ENCODE measurements at places on chromosomes 7 and 10.

DNA sequence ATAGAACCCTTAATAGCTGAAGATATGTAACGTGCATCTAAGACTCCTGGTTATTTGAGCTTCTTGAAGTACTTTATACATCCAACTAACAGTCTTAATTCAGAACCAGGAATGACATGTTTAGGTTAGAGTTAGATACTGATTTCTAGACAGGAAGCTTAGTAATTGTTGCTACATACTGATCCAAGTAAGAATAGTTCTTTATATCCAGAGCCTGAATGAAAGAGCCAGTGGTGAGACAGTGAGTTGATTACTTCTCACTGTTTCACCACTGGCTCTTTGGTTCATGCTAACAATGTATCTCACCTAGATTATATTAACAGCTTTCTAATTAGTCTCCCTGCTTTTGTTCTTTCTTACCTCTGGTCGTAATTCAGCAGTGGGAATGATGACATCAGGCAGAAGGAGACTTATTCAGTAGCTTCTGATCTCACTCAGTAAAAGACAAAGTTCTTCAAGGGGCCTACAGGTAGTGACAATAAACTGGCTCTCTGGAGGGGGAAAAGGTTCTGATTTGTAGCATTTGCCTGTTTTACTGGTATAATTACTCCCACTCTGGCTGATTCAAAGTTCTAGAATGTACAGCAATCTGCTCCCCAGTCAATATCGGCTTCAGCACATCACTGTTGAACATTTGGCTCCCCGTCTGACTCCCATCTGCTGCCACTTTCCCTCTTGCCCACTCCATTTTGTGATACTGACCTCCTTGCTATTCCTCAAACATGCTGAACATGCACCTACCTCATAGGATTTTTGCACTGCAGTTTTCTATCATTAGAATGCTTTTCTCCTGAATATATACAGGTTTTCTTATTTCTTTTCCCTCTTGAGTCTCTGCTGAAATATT, 29.1 kb downstream of the MCU start:
- no peak for DNase-seq

DNA sequence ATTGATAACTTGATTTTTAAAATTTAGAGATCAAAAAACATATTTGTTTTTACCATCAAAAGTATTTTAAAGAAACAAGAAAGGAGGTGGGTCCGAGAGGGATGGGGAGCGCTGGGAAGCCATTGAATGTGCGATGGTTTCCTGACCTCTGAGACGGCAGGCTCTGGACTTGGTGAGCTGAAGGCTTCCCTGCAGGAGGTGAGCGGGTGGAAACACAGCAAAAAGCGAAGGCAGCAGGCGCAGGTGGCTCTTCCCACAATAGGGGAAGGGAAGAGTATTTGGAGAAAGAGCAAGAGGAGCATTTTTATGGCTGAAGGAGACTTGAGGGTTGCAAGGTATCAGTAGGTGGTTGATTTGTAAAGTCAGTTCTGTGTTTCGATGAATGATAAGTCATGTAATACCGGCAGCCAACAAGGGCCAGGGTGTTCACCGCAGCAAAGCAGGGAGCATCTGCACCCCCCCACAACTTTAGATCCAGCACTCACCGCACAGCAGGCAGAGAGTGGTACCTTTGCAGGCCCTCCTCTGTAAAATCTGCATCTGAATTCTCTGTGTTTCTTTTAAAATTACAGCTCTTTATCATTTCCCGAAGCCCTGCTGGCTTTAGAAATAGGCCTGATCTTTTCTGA, 10.5 kb downstream of the C10orf53 start:
- no peak for DNase-seq

DNA sequence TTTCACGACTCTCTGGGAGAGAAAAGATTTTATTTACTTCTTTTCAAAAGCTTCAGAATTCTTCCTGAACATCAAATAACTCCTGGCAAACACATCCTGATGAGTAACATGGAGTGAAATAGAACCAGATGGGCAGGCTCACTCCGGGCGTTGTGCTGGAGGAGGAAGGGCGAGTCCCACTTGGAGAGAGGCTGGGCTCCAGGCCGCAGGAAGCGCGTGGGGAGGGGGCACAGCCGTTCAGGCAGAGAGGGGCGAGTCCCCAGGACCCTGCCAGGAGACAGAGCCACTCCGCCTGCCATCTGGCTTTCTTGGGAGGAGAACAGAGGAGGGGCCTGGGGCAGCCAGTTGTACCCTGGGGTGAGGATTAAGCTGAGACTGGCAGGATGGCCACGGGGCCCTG, 265.9 kb upstream of the ZMIZ1 start:
- no peak for DNase-seq

DNA sequence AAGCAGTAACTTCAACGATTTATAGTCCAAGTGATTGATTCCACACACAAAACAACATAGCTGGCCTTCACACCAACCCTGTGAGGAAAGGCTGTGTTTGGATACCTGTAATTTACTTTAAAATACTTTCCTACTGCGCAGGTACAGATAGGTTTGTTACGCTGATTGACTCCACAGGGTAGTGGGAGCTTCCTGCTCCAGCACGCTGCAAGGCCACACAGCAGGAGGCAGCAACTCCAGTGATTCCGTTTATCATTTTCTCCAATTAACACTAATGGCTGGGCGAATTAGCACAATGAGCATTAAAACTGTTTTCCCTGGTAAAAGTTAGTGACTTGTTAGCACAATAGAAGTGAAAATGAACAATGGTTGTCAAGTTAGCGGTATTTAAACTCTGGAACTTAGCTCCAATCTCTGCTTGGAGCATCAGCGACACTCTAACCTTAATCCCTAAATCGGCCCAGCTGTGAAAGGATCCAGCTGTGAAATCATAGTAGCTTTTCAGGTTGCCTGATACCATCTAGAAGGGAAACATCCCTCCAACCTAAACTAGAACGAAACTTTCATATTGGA, 959 bp downstream of the DCLRE1C start:
- DNase-seq = no peak

- no peak for DNase-seq
These were observed 30.0 kb downstream of the GUSB start for GRCh38 chr7:65951837-65952578.
